ENCODE measurements at places on chromosomes 11 and 22. TPM values are rescaled to one million over a fixed set of nuclear protein-coding genes. Genes with fewer than 3 reads are reported as not detected.

DNA sequence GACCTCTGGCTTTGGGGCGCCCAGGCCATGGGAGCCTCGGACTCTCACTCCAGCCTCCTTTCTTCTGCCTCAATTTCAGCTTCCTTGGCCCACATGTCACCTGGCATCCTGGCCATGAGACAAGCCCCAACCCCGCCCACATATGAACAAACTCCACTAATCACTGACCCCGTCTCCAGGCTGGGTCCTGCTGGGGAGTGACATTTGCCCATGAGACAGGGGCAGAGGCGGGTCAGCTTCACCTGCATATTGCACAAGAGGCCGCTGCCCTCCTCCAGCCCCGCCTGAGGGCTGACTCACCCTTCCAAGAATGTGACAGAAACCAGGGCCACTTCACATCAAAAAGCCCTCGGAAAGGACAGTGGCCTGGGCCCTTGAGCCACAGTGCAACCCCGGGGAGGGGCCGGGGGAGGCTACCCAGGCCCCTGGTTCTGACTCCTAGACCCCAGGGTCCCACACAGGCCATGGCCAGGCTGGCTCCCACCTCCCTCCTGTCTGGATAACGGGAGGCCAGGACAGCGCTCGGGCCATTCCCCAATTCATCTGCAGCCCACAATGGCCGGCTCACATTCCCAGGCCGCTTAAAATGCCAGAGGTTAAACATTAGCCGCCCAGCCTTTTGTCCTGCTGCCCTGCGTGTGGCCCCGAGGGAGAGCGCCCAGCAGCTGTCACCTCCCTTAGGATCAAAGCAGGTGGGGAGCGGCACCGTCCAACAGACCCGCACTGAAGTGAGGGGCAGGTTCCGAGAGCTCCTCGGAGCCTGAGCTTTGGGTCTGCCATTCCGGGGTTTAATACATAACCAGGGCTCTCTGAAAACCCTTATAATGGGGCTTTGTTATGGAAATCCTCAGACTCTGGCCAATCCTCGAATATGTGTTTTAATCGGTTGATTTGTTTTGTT is 42.3 kb downstream of the TRMU start:
- DNase-seq: no peak

DNA sequence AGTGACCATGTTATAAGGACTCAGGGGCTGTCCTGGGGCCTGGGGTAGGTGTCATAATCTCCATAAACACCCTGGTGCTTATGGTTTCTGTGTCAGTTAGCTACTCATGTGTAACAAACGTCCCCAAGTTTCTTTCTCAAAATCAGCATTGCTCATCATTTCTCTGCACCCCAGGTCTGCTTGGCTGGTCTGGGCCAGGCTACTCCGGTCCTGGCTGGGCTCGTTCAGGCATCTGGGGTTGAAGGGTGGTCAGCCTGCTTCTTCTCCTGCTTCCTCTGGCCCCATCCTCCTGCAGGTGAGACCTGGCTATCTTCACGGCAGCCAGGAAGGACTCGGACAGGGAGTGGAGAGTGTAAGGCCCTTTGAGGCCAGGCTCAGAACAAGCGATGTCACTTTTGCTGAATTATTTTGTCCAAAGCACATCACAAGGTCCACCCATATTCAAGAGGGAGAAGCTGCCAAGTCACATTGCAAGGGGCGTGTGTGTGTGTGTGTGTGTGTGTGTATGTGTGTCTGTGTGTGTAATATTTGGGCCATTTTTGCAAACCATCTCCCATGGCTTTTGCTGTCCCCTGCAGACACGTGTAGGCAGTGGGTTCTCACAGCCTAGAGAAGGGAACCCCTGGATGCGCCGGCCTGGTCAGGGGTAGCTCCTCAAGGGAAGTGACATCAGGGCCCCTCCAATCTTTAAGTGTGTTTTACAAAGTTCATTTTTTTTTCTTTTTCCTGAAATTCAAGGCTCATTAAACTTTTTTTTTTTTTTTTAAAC is 535.8 kb downstream of the TBC1D22A start:
- DNase-seq: no peak

DNA sequence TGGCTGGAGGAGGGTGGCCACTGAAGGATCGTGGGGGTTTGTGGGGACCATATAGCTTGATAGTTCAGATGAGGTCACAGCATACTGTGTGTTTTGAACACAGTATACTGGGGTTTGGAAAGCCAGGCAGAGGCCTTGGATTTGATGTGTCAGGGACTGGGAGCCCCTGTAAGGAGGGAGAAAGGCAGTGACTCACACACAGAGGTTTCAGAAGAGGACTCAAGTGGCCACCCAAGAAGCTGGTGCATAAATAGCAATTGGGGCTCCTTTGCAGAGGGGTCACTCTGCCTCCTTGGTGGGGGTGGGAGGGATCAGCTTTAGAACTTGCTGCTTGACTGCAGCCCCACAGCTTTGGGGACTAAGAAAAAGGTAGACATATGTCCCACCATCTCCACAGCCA is 39.3 kb downstream of the SLC5A1 start:
- DNase-seq: no peak

DNA sequence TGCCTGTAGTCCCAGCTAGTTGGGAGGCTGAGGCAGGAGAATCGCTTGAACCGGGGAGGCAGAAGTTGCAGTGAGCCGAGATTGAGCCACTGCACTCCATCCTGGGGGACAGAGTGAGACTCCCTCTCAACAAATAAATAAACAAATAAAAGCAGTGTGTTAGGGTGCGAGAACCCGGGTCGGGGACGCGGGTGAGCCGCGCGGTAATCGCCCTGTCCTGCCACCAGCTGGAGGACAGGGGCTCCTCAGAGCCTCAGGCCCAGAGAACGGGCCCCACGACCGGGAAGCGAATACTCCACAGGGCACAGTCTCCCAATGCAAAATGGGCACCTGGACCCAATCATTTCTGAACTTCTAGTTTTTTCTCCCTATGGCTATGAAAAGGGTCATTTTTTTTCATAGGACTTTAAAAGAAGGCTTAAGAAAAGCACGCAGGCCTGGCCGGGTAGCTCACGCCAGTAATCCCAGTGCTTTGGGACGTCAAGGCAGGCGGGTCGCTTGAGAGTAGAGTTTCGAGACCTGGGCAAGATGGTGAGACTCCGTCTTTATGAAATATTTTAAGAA is 744 bp upstream of the MCM5 start:
- DNase-seq: no peak

GNG3 gene
- 3.0 TPM for polyA plus RNA-seq

SLC17A6 gene
- 0.14 TPM for polyA plus RNA-seq

SYNGR1 gene
- 29.9 TPM for polyA plus RNA-seq

SMTNL1 gene
- 0.46 TPM for polyA plus RNA-seq

- no peak for DNase-seq
These were observed 4.2 kb downstream of the CHORDC1 start for GRCh38 chr11:90218606-90219005.

Data from left renal cortex interstitium (tissue), 4 donors.